Right cardiac atrium (tissue), 5 donors: ENCODE measurements at places on chromosomes 16 and 17.

GRCh38 chr16:85282842-85283241 lies 170.6 kb upstream of the CIBAR2 start:
- DNase-seq: no peak

GRCh38 chr17:82623707-82624106 lies 24.5 kb downstream of the WDR45B start:
- no peak for DNase-seq

GRCh38 chr17:5772720-5773119 lies 188.4 kb upstream of the NLRP1 start:
- DNase-seq: peak; percentile 59

- no peak for DNase-seq
Measured at GRCh38 chr16:84629580-84629979, 11.7 kb upstream of the COTL1 start.

DNA sequence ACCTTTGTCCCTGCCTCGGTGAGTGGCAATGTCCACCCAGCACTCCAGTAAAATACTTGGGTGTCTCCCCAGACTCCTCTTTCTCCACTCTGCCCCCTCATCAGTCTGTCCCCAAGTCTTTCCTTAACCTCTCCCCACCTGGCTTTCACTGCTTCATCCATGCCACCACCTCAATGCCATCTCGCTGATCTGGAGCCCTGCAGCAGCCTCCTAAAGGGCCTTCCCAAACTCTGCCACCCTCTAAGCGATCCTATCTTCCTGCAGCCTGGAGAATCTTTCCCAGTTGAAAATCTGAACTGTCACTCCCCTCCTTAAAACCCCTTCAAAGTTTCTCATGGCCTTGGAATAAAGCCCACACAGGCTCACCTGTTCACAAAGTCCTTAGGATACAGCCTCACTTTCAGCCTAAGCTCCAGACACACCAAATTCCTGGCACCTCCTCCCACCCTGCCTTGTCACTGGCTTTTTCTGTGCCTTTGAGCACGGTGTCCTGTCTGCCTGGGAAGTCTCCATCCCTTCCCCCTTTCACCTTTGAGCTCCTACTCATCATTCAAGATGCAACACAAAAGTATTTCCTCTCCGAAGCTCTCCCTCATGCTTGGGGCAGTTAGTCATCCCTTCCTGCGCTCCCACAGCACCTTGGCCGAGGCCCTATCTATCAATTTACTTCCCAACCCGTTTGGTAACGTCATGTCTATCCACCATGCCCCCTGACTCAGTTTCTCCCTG lies 2.8 kb downstream of the WNK4 start:
- DNase-seq: no peak

GRCh38 chr17:48047113-48047740 lies 932 bp upstream of the NFE2L1 start:
- no peak for DNase-seq

- DNase-seq: peak; percentile 78
Measured at GRCh38 chr16:21263640-21264570, 14.2 kb downstream of the CRYM start.

GRCh38 chr17:76154936-76155845 lies 14.1 kb upstream of the FOXJ1 start:
- no peak for DNase-seq

DNA sequence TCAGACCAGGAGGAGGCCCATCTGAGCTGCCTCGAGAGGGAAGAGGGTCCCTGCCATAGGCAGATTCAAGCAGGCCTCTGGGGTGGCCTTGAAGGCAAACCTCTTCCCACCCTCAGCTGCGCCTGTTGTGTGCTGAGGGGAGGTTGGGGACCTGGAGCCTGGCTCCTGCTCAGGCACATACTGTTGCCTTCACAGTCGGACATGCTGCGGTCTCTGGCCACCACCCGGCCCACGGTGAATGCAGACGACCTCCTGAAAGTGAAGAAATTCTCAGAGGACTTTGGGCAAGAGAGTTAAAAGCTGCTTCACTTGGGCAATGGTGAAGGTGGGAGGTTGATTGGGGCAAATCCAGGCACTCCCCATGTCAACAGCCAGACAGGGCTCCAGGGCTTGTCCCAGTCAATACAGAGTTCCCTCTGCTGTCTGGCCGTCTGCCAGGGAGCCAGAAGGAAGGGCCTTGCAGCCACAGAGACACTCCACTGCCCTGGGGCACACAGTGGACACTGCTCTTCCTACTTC lies 6.3 kb downstream of the PDF start:
- peak; percentile 87 for DNase-seq

- no peak for DNase-seq
Measured at GRCh38 chr17:15143524-15143923, 121.6 kb downstream of the PMP22 start.

DNA sequence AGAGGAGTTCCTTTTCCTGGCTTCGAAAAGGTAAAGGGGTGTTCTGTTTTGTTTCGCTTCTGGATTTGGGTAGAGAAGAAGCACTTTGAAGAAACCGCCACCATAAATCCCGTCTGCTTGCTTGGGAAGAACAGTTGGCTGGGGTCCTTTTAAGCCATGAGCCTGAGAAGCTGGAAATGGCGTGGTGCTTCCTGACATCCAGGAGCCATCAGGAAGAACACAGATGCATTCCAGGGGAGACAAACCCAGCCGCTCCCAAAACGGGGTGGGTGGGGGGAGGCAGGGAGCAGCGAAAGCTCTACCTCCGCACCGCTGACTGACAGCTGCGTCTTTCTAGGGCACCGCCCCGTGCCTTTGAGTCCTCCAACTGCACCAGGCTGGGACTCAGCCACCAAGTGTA lies 91.6 kb downstream of the ZDHHC7 start:
- peak; percentile 40 for DNase-seq

DNA sequence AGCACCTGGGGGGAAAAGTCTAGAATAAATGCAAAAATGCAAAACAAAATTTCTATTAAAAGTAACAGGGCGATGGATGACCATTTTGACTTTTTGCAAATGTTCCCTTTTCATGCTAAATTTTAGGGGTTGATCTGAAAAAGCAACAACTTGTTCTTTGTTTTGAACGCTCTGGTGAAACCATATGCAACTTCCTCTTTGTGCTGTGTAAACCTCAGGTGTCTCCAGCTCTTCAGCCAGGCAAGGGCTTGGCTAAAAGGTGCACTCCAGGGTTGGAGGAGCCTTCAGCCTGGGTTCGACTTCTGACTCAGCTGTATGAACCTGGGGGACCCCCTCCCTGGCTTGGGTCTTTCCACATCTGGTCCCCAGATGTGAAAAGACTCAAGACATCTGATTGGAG lies 9.5 kb downstream of the IRF8 start:
- no peak for DNase-seq

DNA sequence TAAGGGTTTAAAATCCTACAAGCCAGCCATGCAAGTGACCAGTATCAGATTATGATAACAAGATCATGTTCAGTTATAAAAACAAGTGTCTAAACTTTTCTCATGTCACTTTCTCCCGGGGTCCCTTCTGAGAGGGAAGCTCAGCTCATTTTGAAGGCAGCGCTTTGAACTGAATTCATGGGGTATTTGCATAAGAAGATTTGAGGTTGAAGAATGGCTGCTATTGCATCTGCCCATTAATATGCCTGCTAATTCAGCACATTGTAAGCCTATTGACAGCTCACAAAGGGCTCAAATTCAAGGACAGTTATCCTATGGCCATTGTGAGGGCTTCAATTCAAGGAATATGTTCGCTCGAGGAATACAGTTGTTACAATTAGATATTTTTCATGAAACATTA lies 290.2 kb upstream of the IRX3 start:
- no peak for DNase-seq

GRCh38 chr16:85536411-85537330 lies 76.5 kb upstream of the GSE1 start:
- DNase-seq: no peak

- DNase-seq: no peak
Measured at GRCh38 chr17:77314601-77315000, 173.8 kb downstream of the SEC14L1 start.

GRCh38 chr17:63837962-63838600 lies 4.4 kb downstream of the SMARCD2 start:
- DNase-seq: peak; percentile 65

DNA sequence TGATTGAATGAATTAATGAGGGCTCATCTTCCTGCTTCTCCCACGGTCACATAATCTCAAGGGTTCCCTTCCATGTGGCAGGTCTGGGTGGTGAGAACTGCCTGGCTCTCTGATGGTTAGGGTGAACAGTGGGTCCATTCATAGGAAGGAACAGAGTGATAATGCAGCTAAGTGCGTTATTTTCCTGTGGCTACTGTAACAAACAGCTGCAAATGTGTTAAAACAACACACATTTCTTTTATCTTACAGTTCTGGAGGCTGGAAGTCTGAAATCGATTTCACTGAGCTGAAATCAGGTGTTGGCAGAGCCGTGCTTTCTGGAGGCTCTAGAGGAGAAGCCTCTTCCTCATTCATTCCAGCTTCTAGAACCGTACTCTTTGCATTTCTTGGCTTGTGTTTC lies 95.3 kb downstream of the BMERB1 start:
- DNase-seq: no peak

- DNase-seq: no peak
Measured at GRCh38 chr17:78724999-78725398, 57.1 kb downstream of the CYTH1 start.

GRCh38 chr17:17468217-17469010 lies 8.4 kb upstream of the MED9 start:
- no peak for DNase-seq

GRCh38 chr17:58401287-58401686 lies 16.0 kb downstream of the RNF43 start:
- no peak for DNase-seq

DNA sequence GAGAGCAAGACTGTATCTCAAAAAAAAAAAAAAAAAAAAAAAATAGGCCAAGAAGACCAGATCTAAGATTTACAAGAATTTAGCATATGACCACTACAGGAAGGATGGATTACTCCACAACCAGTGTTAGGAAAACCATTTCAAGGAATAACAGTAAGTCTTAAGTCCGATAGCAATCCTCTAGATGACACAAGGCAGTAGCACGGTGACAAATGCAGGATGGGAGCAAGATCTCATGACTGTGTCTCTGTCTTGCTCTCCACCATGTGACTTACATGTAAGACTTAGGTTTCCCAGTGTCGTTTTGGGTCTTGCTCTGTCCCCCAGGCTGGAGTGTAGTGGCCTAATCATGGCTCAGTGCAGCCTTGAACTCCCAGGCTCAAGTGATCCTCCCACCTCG lies 27.8 kb downstream of the C16orf96 start:
- no peak for DNase-seq

GRCh38 chr17:39804839-39805238 lies 59.3 kb downstream of the IKZF3 start:
- no peak for DNase-seq

DNA sequence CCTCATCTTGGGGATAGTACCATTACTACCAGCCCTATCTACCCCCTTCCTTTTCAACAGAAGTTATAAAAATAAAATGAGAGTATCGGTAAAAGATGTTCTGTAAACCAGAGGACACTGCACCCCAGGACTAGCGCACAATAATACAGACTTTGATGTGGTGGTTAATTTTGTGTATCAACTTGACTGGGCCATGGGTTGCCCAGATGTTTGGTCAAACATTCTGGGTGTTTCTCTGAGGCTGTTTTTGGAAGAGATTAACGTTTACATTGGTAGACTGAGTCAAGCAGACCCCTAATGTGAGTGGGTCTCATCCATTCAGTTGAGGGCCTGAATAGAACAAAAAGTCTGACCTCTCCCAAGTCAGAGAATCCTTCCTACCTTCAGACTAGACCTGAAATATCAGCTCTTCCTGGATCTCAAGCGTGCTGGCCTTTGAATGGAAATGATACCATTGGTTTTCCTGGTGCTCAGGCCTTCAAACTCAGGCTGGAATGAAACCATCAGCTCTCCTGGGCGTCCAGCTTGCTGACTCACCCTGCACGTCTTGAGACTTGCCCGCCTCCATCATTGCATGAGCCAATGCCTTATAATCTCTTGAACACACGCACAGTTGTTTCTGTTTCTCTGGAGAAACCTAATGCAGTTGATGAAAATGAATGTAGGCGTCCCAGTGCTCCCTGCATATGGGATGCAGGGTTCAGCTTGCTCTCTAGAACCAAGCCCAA lies 10.1 kb downstream of the MRM1 start:
- DNase-seq: no peak

DNA sequence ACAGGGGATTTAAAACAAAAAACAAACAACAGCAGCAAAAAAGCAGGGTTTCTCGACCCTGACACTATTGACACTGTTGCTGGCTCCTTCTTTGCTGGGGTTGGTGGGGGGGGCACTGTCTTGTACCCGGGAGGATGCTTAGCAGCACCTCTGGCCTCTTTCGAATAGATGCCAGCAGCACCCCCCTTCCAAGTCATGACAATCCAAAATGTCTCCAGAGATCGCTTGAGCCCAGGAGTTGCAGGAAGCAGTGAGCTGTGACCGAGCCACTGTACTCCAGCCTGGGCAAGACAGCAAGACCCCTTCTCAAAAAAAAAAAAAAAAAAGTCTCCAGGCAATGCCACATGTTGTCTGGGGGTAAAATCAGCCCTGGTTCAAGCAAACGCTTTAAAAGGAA lies 20.3 kb downstream of the SERPINF1 start:
- peak; percentile 63 for DNase-seq

DNA sequence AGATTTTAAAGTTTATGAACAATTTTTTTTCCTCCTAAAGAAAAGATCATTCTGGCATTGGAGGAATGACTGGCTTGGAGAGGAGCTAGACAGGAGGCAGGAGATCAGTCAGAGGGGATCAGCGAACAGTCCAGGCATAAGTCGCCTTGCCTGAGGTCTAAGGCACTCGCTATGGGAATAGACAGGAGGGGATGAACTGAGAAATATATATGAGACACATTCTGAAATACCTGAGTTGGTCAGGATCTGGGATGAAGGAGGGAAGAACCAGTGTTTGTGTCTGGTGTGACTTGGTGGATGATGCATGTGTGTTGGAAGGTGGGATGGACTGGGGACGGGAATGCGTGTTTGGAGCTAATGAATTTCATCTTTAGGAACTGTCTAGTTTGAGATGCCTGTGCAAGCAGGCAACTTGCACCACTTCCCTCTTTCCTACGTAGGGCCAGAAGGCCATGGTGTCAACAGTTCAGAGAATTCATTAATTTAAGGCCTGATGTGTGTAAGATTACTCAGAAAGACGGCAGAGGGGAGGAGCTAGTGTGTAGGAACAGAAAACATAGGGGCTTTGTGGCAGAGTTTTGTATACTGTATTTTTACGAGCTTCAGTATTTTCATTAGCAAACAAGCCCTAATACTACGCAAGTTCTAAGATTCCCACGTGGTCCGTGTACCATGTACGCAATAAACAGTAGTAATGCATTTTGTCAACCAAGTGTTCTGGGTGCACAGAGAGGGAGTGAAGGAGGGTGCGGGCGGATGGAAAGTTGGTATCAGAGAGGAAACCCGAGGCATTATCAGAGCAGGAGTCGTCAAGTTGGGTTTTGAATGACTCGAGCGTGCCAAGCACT lies 825 bp downstream of the HEATR6 start:
- no peak for DNase-seq
